Keratinocyte (primary cell): ENCODE measurements at places on chromosomes 1 and 21.

DNA sequence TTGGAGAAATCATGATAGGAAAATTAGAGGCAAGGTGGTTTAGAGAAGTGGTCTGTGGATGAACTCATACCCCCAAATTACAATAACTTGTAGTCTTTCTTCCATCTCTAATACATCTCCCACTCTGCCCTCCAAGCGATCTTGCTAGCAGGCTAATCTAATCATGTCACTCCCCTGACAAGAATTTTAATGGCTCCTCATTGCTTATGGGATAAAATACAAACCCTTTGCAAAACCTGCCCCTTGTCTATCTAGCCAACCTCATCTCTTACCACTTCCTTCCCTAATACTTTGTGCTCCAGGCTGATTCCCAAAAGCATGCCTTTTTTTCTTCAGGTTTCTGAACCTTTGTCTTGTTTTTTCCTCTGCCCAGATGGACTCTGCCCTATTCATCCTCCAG, 71.3 kb upstream of the LRRN2 start:
- no peak for DNase-seq

GRCh38 chr1:200194477-200194876, 167.0 kb downstream of the NR5A2 start:
- no peak for DNase-seq

- DNase-seq, result no peak
Measured at GRCh38 chr1:31036749-31037500, 28.6 kb downstream of the PUM1 start.

- no peak for DNase-seq
Measured at GRCh38 chr1:248372394-248372793, 3.2 kb upstream of the OR2T6 start.

DNA sequence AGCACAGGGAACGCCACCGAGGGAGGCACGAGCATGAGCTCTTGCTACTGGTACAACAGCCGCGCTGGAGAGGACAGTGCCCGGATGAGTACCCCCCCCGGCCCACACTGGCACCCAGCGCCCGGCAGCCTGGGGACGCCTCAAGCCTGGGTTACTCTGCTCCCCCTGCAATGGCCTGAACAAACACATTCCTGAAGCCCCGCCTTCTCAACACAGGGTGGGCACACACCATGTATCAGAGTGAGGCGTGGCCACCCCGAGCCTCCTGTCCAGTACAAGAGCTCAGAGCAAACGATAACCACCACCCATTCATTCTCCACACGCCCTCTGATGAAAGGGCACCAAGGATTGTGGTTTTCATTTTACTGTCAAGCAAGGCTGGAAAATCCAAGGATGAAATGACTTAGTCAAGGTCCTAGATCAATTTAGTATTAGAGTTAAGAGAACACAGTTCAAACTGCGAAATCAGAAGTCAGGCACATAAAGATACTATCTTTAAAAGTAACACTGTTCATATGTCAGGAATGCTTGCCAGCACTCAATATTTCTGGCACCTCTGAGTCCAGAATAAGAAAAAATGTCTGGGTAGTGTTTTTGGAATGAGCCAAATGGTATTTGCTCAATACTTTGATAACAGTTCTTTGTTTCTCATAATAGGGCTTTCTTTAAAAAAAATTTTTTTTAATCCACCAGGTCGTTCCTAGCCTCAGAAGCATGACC, 22.0 kb downstream of the UBE2G2 start:
- DNase-seq, result no peak
